Liver (tissue), 10 donors: ENCODE measurements at places on chromosomes 13 and 19.

DNA sequence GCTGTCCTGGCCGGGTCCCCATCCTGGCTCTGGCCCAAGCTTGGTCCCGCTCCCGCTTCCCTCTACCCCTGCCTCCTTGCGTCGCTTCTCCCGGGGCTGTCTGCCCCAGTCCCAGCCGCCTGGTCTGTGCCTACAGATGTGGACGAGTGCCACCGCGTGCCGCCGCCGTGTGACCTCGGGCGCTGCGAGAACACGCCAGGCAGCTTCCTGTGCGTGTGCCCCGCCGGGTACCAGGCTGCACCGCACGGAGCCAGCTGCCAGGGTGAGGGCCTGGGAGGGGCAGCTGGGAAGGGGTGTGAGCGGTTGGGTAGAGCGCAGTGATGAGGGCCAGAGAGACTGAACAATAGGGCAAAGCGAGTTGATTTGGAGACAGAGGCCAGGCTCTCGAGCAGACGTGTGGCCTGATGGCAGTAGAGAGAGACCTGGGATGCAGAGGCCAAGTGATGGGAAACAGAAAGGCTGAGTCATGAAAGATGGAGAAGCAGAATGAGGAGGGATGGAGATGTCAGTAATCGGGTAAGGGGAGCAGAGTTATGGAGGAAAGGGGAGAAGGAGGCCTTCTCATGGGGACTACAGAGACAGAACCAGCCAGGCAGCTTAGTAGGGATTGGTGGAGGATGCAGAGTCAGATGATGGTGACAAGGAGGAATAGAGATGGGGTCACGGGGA, 9.4 kb downstream of the LTBP4 start:
- no peak for DNase-seq

GRCh38 chr13:40371531-40372125, 294.8 kb downstream of the FOXO1 start:
- no peak for DNase-seq

DNA sequence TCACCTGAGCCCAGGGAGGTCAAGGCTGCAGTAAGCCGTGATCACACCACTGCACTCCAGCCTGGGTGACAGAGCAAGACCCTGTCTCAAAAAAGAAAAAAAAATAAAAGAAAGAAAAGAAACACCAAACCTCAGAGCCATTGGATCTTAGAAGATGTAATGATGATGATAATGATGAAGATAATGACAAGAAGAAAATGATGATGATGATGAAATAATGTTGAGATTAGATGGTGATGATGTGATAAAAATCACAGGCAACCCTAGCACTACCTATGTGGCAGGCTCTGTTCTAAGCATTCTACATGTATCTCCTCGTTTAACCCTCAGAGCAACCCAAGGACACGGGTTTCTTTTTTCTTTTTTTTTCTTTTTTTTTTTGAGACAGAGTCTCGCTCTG, 20.1 kb upstream of the HNRNPUL1 start:
- DNase-seq: no peak

- no peak for DNase-seq
These were observed 22.5 kb downstream of the SERP2 start for GRCh38 chr13:44395976-44396694.

- no peak for DNase-seq
These were observed 1599.1 kb downstream of the PCDH9 start for GRCh38 chr13:65631078-65631477.

GRCh38 chr19:6568010-6568526, 22.9 kb downstream of the CD70 start:
- DNase-seq: no peak

DNA sequence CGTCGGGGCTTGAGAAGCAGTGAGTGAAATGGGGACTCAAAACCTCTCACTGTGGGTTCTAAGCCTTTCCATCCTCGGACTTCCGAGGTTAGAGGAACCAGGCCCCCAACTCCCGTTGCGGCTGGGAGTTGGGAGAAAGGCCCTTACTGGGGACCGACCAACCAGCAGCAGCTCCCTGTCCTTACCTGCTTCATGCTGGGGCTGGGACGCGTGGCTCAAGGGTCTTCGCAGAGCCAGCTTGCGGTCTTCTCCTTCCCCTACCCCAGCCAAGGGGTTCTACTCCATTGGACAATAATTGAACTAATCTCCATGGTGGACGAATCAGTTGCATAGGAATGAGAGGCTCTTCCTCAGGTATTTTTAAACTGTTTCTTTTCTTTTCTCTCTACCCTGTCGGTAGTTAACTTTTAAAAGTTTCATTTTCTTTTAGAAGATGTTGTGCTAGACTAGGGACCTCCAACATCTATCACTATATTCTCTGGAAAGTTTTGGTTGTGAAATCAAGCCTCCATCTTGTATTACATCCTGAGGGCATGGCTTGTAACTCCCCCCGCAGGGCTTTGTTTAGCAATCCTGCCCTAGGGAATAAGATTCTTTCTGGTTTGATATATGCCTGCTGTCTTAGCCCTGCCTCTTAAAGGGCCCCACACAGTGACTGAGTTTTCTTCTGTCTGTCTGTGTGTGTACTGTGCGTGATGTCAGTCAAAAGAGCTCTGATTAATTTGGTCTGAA, 1027.1 kb upstream of the PCDH9 start:
- no peak for DNase-seq

GRCh38 chr13:42534785-42535184, 39.2 kb upstream of the TNFSF11 start:
- DNase-seq: no peak

- peak; percentile 34 for DNase-seq
These were observed at the start of gene DMPK for GRCh38 chr19:45782162-45782691. DMPK (minus strand) TSS chr19:45782490; CDS start chr19:45782352, 138 bp downstream.

DNA sequence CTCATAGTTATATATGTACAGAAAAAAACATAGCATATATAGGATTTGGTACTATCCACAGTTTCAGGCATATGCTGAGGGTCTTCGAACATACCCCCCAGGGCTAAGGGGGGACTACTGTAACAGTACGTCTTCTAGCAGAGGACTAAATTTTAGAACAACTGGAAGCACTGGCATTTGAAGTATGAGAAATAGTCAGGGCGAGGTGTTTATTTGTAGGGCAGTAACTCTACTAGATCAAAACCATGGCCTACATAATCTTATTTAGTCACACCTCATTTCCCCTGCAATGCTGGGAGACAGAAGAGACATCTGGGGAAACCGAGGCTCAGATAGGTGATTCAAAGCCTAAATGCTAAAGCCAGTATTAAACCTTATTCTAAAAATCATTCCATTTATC, 245.6 kb downstream of the DCT start:
- DNase-seq: no peak

DNA sequence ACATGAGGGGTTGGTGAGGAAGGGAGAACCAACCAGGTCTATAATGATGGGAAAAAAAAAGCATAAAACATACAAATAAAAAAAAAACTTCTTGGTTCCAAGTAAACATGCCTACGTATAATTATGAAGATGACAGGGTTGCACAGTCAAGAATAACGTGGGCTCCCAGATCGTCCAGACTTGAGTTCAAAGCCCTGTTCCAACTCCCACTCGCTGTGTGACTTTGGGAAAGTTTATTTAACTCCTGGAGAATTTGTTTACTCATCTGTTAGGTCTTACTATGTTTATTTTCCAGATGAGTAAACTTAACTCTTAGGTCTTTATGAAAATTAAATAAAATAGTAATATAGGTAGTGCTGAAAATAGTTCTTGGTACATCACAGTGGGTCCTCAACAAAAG, 13.8 kb downstream of the STARD13 start:
- no peak for DNase-seq

DNA sequence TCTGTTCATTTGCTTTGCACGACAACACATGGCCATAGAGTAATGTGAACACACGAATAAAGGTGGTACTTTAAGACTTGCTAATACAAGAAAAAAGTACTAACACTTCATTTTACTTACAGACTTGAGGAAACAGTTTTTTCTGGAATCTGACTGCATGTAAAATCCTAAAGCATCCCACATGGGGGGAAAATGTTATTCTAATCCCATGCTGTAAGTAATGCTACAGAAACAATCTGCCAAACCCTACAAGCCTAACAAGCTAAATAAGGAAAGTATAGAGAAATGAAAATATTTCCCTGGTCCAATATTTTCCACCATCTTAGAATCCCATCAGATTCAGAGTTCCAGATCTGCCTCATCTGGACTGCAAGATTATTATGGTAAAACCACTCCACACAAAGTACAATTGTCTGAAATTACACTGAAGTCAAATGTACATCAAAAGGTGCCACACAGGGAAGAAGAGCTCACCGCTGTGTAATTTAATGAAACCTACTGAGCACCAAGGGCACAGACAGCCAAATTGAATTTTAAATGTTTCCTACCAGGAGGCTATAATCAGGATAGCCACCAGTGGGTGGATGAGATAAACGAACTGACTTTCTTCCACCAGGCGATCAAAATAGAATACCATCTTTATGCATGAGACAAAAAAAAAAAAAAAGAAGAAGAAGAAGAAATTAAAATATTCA, 22.0 kb downstream of the LHFPL6 start:
- DNase-seq: no peak

- DNase-seq: no peak
These were observed 234.6 kb downstream of the FGF9 start for GRCh38 chr13:21905486-21905885.

DNA sequence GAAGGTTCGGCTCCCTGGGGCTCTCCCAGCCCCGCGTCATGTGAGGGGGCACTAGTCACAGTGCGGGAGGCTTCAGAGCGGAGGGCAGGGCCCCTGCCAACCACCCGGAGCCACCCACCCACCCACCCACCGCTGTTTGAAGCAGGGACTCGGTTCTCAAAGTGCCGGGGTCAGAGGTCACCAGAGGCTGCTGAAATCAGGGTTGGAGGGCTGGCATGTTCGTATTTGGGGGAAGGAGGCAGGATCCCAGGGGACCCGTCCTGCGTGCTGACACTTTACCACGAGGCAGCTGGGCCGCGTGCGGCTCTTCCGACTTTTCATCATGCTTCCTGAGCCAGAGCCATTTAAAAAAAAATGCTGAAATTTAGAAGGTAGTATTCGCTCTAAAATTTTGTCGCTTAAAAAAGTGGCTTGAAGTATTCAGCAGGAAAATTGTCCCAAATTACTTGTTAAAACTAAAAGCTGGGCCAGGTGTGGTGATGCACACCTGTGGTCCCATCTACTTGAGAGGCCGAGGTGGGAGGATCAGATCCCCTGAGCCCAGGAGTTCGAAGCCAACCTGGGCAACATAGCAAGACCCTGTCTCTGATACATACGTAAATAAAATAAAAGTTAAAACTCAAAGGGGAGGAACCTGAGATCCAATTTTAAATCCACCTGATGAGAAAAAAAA, 21.2 kb downstream of the ATP11A start:
- no peak for DNase-seq

GRCh38 chr19:48329167-48329891, 4.0 kb downstream of the EMP3 start:
- no peak for DNase-seq

GRCh38 chr19:46487802-46488445, 7.7 kb downstream of the PNMA8B start:
- DNase-seq: peak; percentile 82
